ENCODE measurements at places on chromosomes 1 and 21.

DNA sequence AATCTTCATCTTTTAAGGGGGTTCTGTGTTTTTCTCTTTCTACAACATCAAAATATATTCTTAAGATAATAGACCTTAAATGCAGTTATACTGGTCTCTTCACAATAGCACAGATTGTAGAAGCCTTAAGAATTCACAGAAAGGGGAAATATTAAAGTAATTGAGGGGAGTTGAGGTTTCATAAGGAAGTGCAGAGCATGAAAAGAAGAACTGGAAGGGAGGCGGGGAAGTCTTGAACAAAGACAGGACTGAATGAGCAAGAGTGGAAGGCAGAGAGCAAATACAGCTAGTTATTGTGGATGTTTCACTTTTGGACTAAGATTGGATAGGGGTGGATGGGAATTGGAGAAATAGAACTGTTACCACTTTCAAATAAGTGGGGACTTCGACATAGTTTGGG is 67.7 kb downstream of the PTGER3 start:
- no peak for DNase-seq

DNA sequence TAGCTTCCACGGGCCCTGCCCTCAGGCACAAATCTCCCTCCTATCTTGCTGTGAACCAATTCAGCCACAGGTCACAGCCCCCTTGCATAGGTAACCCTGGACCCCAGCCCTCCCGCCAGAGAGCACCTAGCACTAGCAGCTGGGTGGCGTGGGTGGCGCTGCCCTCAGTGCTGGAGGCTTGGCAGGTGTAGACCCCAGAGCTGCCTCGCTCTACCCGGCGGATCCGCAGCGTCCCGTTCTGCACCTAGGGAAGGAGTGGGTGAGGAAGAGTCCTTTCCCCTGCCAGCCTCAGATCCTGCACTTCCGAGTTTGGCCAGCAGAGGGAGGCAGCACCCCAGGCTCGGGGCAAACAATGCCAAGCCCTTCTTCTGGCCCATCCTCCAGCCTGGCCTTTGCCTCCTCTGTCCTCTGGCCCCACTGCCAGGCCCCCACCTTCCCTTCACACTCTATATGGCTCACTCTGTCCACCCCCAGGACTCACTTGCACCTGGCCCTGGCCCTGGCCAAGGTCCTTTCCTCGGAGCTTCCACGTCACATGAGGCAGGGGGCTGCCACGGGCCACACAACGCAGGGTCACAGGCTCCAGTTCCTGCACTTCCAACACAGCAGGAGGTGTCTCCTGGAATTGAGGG is 9.0 kb downstream of the IGSF9 start:
- DNase-seq, result peak; percentile 73

- no peak for DNase-seq
These were observed 534.5 kb downstream of the PTPRC start for GRCh38 chr1:199173356-199173755.

DNA sequence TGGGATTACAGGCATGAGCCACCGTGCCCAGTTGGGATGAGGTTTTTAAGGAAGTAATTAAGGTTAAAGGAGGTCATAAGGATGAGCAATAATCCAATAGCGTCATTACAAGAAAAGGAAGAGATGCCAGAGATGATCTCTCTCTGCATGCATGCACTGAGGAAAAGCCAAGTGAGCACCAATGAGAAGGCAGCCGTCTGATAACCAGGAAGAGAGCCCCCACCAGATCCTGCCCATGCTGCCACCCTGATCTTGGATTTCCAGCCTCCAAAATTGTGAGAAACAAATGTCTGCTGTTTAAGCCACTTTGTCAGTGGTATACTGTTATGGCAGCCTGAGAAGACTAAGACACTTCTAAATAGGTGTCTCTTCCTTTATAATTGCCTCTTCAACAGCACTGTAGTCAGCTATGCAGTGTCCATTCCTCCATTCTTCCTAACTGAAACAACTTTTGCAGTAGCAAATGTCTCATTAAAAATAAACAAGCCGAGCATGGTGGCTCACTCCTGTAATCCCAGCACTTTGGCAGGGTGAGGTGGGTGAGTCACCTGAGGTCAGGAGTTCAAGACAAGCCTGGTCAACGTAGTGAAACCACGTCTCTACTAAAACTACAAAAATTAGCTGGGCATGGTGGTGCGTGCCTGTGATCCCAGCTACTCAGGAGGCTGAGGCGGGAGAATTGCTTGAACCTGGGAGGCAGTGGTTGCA is 216.2 kb upstream of the RUNX1 start:
- no peak for DNase-seq

DNA sequence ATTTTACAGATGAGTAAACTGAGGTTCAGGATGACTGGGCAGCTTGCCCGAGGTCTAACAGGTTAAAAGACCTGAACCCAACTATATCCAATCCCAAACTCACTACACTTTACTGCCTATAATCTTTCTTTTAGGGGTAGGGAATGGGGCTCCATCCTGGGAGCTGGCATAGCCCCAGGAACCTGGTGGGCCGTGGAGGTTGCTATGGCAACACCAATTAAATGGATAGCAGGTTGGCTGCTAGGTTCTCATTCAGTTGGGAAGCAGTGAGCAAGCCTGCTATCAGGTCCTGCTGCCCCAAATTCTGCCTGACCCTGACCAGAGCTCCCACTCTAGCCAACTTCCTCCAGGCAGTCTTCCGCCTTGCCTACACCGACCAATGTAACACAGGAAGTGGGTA is 40.9 kb downstream of the LRP8 start:
- DNase-seq, result no peak

- DNase-seq, result peak; percentile 37
These were observed 52.4 kb upstream of the H6PD start for GRCh38 chr1:9181990-9182783.

DNA sequence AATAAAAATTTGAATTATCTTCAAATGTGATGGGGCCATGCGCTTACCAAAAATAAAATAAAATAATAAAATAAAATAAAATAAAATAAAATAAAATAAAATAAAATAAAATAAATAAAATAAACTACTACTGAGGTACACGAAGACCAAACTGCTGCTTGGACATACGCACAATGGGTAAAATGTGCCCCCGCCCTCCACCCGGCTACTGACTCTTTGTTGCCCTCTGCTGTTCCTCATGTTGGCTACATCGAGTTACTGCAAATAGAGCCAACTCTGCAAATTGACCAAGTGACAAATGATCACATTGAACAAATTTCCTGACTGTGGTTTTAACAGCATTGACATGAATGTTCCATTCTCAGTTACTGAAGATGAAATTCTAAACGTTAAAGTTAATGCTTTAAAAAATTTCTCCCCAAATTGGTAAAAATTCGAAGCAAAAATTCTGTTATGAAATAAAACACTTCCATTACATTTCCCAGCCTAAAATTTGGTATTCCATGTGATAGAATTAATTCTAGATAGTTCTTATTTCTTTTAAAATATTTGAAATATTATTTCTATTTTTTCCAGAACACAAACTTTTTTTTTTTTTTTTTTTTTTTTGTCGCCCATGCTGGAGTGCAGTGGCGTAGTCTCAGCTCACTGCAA is 18.8 kb upstream of the MAP1LC3C start:
- no peak for DNase-seq

DNA sequence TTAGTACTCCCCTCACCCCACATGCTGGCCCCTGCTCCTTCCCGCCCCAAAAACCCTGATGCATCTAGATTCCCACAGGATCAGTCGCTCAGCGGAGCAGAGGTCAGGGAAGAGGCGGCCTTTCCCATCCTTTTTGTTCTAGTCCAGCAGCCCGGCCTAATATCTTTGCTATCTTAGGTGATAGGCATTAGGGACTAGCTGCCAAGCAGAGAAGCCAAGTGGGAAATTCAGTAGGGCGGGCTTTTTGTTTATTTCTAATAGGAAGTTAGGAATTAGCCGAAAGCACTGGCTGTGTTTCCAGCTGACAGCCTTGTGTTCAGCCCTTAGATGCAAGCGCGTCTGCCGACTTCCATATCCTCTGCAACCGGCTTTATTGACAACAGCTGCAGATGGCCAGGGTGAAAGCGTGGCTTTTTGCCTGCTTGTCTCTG is 59.0 kb upstream of the BCAR3 start:
- DNase-seq, result no peak

DNA sequence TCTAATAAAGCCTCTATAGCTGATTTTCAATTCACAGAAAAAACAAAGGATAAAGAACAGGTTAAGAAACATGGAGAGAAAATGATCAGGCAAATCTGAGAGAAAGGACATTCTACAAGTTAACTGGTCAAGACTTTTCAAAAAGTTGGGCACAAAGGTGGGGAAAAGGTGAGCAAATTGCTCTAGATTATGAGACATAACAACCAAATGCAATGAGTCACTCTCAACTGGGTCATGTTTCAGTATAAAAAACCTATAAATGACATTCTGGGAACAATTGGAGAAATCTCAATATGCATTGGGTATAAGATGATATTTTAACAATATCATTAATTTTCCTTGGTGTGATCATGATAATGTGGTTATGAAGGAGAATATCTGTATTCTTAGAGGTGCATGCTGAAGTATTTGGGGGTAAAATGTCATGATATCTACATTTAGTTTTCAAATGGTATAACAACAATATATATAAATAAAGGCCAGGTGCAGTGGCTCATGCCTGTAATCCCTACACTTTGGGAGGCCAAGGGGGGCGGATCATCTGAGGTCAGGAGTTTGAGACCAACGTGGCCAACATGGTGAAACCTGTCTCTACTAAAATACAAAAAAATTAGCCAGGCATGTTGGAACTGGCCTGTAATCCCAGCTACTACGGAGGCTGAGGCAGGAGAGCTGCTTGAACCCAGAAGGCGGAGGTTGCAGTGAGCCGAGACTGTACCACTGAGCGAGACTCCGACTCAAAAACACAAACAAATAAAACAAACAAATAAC is 27.0 kb downstream of the ANKRD13C start:
- no peak for DNase-seq

GRCh38 chr1:228810878-228811711 is 75.8 kb downstream of the RHOU start:
- DNase-seq, result no peak

DNA sequence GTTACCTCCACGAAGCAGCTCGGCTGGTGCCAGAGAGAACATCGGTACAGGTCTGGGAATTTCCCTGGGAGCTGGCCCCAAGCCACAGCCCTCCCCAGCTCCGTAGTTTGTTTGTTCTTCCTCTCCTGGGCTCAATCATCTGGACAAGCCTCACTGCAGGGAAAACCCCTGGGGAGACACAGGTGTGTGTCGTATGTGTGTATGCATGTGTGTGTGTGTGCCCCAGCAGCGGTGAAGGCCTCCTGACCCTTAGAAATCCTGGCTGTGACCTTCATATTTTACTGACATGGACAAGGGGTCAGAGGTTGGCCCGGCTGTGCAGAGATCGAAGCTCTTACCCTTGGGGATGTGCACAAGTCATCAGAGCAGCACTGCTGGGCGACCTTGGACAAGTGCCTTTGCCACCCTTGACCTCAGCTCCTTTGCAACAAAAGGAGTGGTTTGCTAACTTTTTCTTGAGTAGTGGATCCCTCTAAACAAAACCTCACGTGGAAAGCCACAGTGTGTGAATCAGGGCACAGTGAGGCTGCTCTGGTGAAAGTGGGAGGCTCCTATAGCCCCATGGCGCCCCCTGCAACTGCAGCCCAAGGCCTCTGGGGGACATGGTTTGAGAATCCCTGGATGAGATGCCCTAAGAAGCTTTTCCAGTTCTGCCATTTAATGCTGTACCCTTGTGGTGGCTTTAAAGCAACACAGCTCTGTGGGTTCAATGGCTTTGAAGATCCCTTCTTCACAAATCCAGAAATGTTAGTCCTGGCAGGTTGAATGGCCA is 12.3 kb upstream of the IL22RA1 start:
- no peak for DNase-seq

GRCh38 chr1:22143065-22144033 is at the start of gene WNT4:
Gene WNT4, minus strand, starts transcription at chr1:22143097. Its CDS starts 175 bp downstream, at chr1:22142922.
- DNase-seq, result no peak

- no peak for DNase-seq
These were observed 58.1 kb upstream of the VTCN1 start for GRCh38 chr1:117268535-117269455.

DNA sequence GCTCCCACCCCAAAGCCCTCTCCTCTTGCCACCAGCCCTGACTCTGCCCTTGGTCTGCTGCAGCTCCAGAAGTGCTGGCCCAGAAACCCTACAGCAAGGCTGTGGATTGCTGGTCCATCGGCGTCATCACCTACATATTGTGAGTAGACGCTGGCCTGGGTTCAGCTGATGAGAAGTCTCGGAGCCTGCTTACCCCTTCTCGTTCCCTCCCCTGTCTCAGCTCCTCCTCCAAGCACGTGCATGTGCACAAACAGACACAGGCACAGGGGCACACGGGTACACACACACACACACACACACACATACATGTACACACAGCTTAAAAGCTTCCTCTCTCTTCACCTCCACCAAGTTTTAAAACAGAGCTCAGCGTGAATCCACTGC is 24.3 kb downstream of the CAMK1G start:
- no peak for DNase-seq

- no peak for DNase-seq
These were observed 927 bp downstream of the UAP1 start for GRCh38 chr1:162562470-162562828.

DNA sequence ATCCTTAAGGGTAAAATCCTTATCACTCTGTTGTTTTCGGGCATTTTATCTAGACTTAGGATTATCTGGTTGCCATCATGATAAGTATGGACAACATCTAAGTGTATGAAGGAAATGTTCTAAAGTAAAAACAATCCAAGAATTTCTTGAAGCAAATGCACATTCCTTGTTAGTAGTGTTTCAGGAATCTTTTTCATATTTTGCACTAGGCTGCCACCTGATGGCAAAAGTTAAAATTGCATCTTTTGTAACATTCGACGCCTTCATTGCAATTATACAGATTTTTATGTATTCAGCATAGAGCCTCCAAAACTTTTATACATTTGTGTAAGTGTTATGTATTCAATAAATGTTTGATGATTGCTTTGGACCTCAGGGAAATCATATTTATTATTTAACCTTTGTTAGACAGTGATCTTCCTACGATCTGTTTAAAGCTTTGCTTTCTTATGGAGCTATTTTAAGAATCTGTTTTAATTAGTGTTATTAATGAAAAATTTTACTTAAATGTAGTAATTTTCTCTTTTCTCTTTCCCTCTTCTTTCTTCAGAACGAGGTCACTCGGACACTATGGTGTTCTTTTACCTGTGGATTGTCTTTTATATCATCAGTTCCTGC is 49.4 kb upstream of the KIAA1614 start:
- no peak for DNase-seq

DNA sequence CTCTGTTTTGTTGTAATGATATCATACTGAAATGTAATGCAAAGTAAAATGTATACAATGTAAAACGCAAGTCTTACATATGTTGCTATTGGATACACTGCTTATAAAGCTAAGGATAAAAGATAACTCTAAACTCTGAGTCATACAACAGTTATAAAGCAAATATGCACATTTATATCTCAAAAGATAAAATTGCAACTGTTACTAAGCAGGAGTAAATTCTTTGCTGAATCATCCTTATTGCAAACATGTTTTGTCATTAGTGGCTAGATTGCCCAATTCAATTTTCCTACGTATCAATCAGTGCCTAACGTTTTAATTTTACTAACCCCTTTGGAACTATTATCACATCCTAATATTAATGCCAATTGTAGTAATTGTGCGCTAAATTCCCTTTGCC is 762.9 kb downstream of the LTN1 start:
- no peak for DNase-seq

DNA sequence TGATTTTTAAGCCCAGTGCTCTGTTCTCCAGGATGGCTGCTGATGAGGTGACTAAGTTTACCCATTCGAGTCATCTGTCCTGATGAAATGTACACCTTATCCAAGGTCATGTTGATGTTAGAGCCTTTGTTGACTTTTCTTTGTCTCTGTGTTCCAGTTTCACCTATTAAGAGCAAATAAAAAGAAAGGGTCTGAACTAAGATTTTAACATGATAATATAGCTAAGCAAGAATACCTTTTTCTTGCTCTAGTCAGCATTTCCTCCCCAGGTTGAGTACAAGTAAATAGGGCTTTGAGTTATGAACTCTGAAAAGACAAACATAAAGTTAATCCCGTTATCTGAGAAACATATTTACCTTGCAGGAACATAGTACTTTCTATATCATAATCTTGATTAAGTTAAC is 52.1 kb upstream of the GPR88 start:
- DNase-seq, result no peak

Measured in activated T-helper 2 cell treated with anti-CD3 and anti-CD28 coated beads, Interferon-gamma antibody, Interleukin-2, Interleukin-4, amounts not matched to agents 10 μg/mL and 5 μg/mL and 100 μg/mL, durations not matched to agents 14 hours and 24 hours and 36 hours (primary cell).